Activated CD4-positive, CD25-positive, alpha-beta regulatory T cell treated with anti-CD3 and anti-CD28 coated beads, Interleukin-2, amount 50 U/mL, for 24 hours (primary cell): ENCODE measurements at places on chromosomes 2 and 18.

DNA sequence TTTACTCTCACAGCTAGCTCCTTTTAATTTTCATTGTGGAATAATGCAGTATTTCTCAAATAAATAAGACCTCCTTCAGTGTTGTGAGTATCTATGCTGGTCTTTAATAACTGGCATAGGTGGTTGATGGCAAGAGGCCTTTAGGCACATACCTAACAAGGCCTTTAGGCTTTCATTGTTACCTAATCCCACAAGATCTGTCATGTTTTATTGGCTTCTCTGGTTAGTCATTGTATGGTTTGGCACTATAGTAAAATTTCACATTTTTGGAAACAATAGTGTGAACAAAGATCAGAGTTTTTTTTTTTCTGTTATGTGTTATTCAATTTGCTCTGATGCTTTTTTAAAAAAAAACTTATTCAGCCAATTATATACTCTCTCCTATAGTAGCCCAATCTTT lies 89.8 kb upstream of the NEUROD1 start:
- ATAC-seq, result no peak

GRCh38 chr18:27685807-27686412 lies 491.0 kb downstream of the CDH2 start:
- no peak for ATAC-seq

DNA sequence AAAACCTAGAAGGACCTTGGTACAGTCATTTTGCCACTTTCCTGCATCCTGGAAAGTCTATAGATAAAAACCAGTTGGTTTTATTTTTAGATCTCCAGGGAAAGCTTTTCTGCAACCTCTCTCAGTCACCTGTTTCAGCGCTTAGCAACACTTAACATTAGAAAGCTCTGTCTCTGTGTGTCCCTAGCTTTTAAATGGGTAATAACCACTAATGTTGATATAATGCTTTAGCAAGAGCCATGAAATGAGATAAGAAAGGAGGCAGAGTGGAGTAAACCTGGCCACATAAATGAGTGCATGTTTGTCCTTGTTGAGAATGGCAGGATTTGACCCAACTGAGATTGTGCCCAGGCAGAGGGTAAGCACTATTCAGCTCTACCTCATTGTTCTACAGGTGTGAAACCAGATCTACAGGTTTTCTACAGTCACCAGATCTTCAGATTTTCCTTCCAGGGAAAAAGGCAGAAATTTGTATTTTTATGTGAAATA lies 44.8 kb downstream of the MARCHF4 start:
- no peak for ATAC-seq

DNA sequence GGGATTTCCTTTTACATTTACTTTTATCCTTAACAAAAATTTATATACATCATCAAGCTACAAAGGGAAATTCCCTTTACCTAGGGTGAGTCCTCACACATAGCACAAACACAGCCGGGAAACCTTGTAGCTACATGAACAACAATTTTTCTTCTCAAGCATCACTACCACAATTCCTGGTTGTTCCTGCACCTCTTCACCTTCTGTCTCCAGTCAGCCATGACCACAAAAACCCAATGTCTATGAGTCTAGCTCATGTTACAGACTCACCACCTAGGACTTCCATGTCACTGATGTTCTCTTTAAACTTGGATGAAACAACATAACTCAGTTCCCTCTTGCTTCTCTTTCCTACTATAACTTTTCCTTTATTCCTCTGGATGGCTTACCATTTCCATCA lies 460.4 kb downstream of the MBD2 start:
- ATAC-seq, result no peak

GRCh38 chr18:55866886-55867285 lies 278.9 kb upstream of the TCF4 start:
- no peak for ATAC-seq

GRCh38 chr2:140307532-140307931 lies 1527.3 kb upstream of the NXPH2 start:
- no peak for ATAC-seq

GRCh38 chr18:58454406-58455061 lies 174.4 kb downstream of the ALPK2 start:
- no peak for ATAC-seq

- no peak for ATAC-seq
Observed at GRCh38 chr2:43024515-43025011, 201.8 kb downstream of the ZFP36L2 start.

- peak; percentile 76 for ATAC-seq
Observed at GRCh38 chr2:234483568-234484251, 13.2 kb downstream of the ARL4C start.

- ATAC-seq, result no peak
Observed at GRCh38 chr18:7116792-7117389, 706 bp downstream of the LAMA1 start.

DNA sequence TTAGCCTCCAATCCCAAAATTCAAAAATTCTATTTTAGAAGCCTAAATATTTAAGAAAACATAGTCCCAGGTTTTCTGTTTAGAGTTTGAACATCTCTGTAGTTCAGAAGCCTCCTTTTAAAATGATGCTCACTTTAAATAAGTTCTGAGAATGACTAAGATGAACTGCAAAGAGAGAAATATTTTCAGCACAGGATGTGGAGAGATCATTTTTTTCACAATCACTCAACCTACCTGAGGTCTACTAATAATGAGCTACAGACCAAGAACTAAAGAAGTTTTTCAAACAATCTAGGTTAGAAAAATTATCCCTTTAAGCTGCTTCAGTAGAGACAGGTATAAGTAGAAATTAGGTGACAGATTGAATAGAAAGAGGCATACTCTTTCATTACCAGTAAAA lies 185.1 kb upstream of the CYP26B1 start:
- no peak for ATAC-seq

DNA sequence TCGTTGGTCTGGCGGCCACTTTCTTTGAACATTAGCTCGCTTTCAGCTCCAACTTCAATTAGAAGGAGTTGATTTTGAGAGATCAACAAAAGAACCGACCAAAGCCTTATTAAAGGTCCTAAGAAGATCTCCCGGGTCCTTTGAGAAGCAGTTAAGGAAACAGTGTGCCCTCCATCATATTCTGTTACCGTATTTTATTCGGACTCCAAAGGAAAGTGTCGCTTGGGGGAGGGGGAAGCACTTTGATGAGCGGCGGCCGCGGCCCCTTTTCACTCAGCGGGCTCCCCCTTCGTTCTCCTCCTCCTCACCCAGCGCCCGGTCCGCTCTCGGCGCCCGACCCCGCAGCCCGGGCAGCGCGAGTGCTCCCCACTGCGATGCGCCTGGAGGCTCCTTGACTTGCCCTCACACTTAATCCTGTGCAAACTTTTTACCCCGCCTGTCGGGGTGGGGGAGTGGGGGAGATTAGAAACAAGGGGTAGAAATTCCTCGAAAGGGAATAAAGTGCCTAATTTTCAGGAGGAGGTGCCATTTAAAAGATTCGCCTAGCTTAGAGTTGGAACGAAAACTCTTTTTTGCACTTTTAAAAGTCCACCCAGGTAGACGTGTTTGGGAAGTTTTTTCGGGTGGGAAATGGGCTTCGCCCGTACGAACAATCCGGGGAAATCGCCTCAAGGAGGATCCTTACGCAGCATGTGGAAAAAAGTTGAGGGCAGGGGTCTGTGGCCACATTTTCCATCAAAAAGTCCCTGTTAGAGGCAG lies 1.2 kb upstream of the OTX1 start:
- no peak for ATAC-seq

DNA sequence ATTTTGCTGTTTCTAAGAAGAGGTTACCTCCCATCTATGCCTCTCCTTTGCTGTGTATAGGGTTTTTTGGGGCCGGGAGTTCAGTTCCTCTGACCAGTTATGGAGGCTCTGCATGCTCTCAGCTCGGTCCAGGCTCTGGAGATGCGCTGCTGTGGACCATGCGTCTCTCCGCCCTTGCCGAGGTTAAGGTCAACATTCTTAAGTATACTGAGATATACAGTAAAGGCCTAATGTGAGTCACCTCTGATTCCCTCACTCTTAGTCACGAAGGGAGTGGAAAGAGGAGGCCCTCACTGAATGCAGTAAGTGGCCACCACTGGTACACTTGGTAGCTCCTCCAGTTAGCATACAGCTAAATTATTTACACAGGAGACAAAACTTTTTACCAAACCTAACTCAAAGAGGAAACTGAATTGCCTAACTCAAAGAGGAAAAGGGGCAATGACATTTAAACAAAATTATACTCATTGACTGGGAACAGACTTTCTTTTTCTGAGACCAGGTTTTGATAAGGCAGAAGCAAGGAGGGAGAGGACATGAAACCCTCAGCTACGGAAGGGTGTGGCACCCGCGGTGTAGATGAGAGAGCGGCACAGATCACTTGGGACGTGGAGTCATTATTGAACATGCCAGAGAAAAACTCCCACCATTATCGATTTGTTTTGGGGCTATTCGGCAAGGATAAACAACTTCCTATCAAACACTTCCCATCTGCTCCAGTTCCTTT lies 98.7 kb downstream of the COPS8 start:
- no peak for ATAC-seq

GRCh38 chr2:206408323-206409320 lies 34.7 kb upstream of the ADAM23 start:
- ATAC-seq, result no peak

GRCh38 chr2:151111599-151112278 lies 149.9 kb downstream of the RBM43 start:
- peak; percentile 68 for ATAC-seq

GRCh38 chr2:234335661-234336228 lies 161.1 kb downstream of the ARL4C start:
- ATAC-seq, result peak; percentile 66

GRCh38 chr2:232523402-232523681 lies 2.6 kb upstream of the CHRND start:
- ATAC-seq, result no peak

GRCh38 chr2:230181195-230181594 lies 38.6 kb downstream of the SP110 start:
- ATAC-seq, result no peak

DNA sequence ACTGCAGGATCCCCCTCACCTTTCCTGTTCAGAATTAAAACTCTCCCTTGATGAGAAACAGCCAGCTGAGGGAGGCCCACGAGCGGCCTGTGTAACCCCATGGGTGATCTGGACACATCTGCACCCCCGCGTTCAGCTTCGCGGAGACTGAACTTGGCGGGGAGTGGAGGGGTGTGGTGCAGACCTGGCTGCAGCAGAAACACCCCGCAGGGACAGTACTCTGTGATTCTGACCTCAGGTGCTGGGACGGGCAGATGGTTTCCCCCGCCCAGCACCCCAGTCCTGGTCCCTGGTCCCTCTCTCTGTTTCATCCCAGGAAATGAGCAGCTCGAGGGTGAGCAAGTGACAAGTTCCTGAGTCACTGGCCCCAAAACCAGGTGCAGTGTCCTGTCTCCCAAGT lies 41.2 kb downstream of the GBX2 start:
- no peak for ATAC-seq

DNA sequence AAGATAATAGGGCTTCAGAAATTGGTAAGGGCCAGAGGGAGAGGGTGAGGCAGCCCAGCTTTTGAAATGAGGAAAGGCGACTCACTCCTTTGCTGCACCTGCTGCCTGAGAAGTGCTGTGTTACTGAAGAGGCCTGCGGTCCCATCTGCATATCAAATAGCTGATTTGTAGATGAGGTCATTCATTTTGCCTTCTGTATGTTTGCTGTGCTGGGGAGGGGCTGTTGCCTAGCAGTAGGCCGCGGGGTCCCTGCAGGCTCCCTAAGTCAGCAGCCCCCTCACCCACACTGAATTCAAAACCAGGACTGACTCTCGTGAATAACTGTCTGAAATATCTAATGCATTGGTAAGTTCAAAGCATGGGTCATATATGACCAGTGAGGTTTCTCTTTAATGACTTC lies 377.2 kb downstream of the SOX11 start:
- no peak for ATAC-seq

DNA sequence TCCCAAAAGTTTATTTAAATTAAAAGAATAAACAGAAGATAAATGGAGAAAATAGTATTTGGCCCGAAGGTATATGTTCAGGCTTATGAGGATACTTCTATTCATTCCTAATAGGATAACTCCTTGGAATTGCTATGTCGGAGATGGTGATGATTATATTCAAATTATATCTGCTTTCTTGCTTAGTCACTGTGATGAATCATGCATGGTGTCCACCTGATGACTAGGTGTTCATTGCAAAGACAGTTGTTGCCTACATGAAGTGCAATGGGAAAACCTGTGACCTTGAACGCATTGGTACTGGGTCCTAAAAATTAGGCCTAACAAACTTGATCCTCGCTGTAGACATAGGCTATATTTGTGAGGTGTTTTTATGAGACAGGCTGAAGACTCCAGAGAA lies 617.3 kb upstream of the ZEB2 start:
- ATAC-seq, result no peak

- no peak for ATAC-seq
Observed at GRCh38 chr18:56913941-56914340, 232.9 kb upstream of the BOD1L2 start.

DNA sequence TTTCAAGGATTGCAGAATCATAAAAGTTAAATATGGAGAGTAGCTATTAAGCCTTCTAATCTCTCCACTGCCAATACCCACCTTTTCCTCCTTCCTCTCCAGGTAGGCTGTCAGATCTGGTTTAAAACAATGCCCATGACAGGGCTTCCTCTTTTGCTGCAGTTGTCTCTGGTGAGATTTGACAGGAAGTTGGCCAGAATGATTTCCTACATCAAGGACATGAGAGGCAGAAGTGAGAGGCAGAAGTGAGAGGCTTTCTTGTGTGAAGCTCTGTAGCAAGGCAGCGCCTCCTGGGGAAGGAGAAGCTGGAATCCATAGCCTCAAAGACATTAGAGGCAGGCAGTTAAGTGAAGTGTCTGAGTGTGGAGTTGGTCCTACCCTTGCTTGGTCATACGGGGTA lies 385.7 kb downstream of the HRH4 start:
- ATAC-seq, result no peak

- no peak for ATAC-seq
Observed at GRCh38 chr2:98388081-98388480, 41.8 kb downstream of the CNGA3 start.
